Stimulated activated CD4-positive, alpha-beta T cell treated with anti-CD3 and anti-CD28 coated beads, Interleukin-1b, Interleukin-23, amount 100 ng/mL, for 1 hour (primary cell): ENCODE measurements at places on chromosomes 5 and 9.

- no peak for DNase-seq
These were observed 44.1 kb upstream of the GALNT10 start for GRCh38 chr5:154146409-154146808.

DNA sequence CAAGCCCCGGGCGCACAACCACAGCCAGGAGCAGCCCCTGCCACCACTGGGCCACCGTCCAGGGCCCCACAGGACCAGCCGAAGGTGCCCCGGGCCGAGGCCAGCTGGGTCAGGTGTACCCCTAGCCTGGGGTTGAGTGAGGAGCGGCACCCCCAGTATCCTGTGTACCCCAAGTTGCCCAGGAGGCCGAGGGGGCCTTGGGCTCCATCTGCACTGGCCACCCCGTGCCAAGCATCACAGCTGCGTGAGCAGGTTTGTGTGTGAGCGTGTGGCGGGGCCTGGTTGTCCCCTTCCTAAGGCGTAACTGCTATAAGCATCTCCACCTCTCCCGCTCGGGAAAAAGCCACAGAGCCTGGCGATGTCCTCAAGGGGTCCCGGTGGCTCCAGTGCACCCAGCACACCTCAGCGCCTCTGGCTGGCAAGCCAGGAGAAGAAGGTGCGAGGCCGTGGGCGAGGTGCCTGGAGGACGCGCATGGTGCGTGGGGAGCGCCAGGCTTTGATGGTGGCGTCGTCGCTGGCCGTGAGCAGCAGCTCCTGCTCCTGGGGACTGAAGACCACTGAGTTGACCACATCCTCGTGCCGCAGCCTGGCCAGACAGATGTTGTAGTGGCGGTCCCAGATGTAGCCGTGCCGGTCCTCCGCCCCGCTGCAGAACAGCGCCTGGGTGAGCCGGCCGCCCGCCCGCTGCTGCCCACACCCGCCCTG is 3.9 kb downstream of the FBXW5 start:
- no peak for DNase-seq

- no peak for DNase-seq
These were observed 45.7 kb downstream of the FTMT start for GRCh38 chr5:121897341-121897740.

DNA sequence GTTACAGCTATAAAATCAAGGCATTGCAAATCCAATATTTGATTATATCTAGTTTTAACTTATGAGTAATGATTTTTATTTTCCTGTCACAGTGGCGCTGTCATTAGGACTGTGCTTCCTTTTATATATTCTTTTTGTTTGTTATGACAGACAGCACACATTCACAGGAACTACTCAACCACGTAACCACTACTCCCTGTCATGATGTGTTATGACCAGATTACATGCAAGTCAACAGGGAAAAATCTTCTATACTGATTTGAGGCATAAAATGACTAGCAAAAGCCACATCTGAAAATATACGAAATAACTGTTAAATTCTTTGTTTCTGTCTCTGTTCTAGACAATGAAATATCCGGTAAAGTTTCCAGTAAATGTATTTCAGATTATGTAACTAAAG is 25.4 kb downstream of the SREK1 start:
- no peak for DNase-seq

- DNase-seq, result no peak
These were observed 1090.5 kb upstream of the SEMA6A start for GRCh38 chr5:117665121-117665520.
